ENCODE measurements at places on chromosomes 1 and 21.
A peak's percentile ranks its signal among the peaks of the same experiment; 100 is the strongest.

DNA sequence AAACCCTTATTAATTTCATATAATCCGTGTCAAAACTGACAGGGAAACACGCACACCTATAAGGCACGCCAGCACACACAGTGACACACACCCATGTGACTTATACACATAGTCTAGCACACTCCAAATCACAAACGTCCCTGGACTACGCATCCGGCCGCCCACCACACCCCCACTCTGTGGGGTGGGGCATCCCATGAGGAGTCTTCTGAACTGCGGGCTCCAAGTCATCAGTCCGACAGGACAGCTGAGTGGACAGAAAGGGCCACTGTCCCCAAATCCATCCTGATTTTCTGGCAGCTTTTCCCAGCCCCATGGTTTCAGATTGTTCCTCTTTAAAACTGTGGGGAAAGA is 829 bp downstream of the PEA15 start:
- ATAC-seq, result peak; percentile 88

DNA sequence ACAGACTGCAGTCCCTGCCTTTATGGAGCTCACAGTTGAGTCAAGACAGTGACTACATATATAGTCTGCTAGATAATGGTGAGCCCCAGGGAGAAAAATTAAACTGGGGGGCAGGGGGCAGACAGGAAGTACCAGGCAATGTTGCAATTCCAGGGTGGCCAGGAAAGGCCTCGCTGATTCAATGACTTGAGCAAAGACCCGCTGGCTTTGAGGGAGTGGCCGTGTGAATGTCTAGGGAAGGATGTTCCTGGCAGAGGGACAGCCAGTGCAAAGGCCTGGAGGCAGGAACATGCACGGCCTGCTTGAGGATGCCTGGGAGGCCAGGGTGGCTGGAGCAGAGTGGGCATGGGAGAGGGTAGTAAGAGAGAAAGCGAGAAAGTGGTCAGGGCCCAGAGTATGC is 23.0 kb upstream of the EPHA8 start:
- ATAC-seq, result no peak

DNA sequence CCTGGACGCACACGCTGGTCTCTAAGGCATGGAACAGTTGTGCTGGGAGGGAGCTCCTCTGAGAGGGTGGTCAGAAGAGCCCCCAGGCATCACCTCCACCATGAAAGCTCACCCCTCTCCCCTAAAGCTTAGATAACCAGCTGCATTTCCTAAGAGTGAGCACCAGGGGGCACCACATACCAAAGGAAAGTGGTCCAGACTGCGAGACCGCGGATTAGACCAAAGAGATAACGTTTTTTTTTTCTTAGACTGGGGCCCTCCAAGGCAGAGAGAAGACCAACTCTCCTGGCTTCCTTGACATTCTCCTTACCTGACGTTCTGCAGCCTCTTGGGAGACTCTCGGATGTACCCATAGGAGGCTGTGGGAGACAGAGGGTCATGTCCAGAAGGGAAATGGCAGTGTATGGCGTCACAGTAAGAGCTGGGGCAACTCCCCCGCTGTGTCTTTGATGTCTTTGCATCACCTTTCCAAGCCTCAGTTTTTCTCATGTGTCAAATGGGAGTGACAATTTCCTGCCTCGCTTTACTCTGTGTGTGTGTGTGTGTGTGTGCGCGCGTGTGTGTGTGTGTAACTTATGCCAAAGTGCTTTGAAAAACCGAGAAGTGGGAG is 12.3 kb upstream of the IFNLR1 start:
- ATAC-seq, result peak; percentile 61

DNA sequence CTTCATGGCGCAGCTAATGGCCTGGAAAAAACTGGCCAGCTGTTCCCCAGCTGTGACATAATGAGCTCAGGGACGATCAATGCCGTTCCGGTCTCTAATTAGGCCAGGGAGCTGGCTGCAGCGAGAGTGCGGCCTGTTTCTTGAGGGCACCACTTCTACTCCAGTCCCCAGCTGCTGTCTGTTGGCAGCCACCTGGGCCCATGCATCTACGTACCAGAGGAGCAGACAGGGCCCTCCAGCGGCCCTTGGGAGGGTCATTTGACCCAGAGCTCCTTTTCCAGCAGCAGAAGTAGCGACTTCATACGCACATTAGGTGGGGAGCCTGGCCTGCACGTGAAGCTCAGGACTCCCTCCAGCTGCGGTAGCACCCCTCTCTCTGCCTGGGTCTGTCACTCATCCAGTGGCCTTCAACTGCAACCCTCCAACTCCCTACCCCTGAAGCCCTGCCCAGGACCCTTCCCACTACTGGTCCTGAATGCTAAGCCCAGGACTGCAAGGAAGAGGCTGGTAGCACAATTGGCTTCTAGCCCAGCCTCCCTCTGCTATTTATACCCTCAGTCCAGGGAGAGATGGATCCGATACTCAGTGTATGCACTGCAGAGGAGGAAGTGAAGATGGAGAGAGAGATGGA is 9.1 kb upstream of the GPR61 start:
- no peak for ATAC-seq

- no peak for ATAC-seq
Observed at GRCh38 chr1:232426801-232427200, 203.1 kb downstream of the SIPA1L2 start.

DNA sequence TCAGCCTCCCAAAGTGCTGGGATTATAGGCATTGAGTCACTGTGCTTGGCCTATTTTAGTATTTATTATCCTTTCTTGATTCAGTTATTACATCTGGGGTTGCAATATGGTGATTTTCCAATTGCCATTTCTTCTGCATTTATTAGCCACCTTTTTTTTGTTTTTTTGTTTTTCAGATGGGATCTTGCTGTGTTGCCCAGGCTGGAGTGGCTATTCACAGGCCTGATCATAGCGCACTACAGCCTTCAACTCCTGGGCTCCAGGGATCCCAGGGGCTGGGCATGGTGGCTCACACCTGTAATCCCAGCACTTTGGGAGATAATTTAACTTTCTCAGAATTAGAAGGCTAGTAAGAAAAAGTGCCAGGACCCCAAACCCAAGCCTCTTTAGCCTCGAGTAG is 82.1 kb upstream of the PGD start:
- no peak for ATAC-seq

DNA sequence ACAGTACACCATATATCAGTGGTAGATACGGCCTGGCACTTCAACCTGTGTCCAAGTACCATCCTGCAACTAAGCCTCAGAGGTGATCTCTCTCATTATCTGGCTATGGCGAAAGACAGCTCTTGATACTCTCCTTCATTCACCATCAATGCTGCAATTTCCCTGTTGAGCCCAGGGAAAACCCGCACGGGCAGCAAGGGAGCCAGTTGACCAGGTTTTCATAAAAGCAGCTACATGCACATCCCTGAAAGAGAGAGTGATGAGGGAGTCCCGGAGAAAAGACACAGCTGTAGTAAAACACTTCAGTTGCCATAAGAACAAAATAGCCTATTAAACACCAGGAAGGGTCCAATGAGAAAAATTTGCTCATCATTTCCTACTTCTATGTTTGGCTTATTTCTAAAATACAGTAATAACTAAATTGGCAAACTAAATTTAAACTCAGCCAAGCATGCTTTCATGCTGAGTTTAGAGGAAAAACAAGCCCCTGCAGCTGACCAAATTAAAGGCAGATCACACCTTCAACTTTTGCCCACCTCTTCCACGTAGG is 68.3 kb downstream of the CAPZB start:
- ATAC-seq, result no peak

DNA sequence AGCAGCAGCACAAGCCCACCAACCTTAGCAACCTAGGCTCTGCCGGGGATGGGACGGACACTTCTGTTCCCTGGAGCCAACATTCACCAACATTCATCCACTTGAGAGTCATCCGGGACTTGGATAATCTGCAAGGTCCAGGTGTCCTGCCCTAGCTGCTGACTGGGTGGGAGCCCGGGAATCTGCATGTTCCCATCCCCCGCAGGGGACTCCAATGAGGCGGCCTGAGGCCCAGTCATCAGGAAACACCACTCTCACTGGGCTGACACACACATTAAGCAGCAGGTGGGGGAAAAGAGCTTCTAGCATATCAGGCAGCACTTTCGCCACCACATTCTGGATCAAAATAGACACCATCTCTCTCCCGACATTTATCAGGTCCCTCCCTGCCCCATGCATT is 38.4 kb upstream of the CCSAP start:
- no peak for ATAC-seq

DNA sequence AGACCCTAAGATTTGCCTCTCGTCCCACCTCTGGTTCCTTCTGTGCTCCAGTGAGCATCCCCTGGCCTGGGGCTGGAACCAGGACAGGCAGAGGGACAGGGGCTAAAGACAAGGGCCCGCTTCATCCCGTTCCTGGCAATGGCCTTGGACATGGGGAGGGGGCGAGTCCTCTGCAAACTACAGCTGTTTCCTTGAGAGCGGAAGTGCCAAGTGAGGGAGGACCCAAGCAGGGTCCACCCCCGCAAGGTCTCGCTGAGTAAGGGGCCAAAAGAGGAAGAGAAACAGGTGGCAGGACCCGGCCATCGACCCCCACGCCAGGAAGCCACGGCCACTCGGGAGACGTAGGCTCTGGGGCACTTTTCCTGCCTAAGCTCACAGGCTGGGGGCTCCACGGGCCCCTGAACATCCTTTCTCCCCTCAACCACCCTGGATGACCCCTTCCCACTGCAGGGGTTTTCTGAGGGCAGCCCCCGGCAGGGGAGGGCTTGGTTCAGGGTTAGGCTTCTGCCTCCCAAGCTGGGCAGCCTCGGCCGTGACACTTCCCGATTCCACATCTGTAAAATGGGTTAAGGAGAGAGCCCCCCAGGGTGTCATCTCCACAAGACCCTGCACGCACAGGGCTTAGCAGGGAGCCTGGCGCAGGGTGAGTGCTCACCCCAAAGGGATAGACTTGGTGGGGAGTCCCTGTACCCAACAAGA is 17.9 kb upstream of the PLEKHG5 start:
- ATAC-seq, result no peak

DNA sequence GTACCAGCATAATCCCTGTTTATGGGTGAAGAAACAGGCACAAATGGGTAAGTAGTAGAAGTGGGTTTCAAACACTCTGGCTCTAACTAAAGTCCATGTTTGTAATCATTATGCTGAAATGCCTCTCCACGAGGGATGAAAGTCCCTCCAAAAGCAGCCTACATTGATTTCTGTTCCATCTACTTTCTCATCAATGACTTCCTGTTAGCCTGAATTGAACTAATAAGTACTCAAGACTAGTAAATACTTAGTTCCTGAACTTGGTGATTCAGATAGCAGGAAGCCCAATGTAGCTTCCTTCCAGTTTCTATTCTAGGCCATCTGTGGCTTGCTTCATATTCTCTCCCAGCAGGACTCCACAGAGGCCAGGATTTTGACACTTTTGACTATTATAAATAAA is 11.3 kb upstream of the BACH1 start:
- ATAC-seq, result no peak

- ATAC-seq, result no peak
Observed at GRCh38 chr1:63928186-63929105, 154.6 kb downstream of the ROR1 start.

GRCh38 chr1:156308078-156308477 is 9.0 kb upstream of the VHLL start:
- no peak for ATAC-seq
